AG04450 (cell line): ENCODE measurements at places on chromosomes 3 and 15.

- no peak for DNase-seq
These were observed 40.5 kb downstream of the SCN11A start for GRCh38 chr3:39011191-39011736.

DNA sequence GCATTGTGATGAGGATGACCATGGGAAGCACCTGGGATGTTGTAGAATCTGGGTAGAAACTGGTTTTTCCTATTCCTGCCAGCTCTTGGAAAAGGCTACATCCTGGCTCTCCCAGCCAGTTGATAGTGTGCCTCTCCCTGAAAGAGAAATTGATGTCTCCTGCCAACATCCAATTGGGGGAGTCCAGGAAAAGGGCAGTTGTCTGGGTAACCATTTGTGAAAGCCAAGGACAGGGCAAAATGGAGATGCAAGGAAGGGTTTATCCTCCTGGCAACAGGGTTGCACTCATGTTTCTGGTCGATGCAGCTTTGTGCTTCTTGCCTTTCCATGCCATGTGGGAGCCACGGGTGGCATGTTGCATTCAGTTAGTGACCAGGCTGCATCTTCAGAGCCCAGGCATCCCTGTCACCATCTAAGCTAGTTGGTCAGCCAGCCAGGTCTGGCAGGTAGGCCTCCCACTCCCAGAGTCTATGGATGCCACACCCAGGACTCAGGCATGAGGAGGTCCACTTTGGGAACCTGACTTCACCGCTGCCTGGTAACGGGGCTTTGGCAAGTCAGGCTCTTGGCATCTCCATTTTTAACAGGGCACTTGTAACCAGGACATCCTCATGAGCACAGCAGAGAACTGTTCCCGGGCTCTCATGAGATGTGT lies 153.5 kb downstream of the DNAJB8 start:
- no peak for DNase-seq

DNA sequence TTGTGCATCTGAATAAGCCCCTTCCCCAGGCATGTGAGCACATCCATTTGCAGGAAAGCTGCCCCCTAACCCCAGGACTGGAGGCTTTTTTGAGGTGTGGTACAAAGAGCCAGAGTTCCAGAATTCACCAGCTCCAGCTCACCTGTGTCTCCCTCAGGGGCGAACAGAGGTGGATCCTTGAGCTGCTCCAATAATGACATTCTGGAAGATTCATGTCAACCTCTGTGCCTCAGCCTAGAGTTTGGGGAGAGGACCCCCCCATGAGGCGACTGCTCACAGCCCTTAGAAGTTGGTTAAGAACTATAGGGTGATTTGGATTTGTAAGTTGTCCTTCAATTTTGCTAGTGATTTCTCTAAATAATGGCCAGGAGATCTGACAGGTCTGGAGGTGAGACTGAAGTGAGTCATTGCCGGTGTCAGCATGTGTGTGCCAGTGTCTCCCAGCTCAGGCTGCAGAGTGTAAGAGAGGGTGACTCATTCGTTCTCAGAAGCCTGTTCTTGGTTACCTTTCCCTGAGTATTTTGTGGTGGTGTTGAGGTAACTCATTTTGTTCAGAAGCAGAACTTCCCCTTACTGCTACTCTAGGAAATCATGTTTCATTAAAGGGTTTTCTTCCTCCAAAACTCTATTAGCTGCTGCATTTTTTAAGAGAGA lies 136.9 kb upstream of the TOPAZ1 start:
- DNase-seq, result no peak

GRCh38 chr3:126679831-126680666 lies 24.0 kb upstream of the CHCHD6 start:
- DNase-seq, result no peak

DNA sequence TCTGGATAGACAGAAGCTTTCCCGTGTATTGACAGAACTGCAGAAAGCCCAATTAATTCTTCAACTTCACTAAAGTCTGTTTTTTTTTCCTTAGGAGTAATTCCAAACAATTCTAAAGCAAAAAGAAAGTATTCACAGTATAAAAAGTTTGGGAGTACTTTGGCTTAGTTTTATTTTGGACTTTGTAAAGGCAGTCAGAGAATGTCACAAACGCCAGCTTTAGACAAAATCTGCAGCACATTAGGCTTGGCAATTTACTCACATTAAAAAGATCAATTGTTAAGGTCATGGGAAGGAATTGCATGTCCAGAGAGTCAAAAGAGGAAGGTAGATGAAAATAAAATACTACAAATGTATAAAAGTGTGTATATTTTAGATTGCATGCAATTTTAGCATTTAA lies 47.5 kb upstream of the GBE1 start:
- DNase-seq, result no peak

DNA sequence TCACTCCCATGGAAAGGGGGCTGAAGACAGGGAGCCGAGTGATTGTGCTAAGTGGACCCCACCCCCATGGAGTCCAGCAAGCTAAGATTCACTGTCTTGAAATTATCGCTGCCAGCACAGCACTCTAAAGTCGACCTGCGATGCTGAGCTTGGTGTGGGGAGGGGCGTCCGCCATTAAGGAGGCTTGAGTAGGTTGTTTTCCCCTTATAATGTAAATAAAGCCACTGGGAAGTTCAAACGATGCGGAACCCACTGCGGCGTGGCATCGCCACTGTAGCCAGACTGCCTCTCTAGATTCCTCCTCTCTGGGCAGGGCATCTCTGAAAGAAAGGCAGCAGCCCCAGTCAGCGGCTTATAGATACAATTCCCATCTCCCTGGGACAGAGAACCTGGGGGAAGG lies 10.9 kb upstream of the SRGAP3 start:
- DNase-seq, result no peak

DNA sequence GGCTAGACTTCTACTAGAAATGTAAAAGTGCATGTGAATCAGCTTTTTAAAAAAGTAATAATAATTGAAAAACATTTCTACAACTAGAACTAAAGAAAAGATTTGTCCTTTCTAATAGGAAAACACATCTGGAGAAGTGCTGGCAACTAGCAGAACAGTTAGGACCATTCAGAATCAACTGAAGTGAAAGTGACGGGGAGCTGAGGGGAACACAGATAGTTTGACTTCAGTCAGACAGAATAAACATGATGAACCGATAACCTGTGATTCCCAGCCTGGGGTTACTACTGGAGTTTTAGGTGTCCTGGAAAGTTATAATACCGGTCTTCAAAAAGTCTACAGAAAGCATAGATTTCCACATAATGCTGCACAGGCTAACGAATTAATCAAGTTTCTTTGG lies 28.1 kb downstream of the OPA1 start:
- no peak for DNase-seq

DNA sequence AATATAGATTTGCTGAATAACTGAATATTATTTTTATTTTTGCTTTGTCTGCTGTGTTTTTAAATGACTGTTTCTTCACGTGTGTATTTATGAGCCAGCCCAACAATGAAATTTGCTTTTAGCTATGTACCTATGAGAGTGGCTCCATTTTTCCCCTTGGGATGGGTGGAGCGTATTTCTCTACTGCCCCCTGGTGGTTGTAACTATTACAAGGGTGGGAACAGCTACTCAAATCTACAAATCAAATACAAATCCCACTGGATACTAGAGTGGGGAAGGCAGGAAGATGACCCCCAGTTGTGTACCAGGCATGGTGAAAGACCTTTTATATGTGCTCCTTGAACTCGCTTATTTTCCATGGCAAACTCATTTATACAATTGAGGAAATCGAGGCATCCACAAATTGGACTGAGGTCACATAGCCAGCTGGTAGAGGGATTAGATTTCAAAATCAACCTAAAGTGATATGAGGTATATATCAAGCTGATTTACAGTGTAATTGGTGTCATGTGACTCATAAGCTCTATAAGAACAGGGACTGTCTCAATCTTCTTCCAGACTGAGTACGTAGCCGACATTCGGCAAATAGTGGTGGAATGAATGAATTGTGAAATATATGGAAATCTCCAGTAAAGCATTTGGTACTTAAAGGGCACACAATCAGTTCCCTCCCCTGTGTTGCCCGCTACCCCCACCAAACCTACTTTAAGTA lies 69.5 kb upstream of the VEPH1 start:
- no peak for DNase-seq

- DNase-seq, result no peak
These were observed 124.3 kb downstream of the BDH1 start for GRCh38 chr3:197431346-197431910.

- no peak for DNase-seq
These were observed 59.2 kb upstream of the KLF13 start for GRCh38 chr15:31267161-31268107.

DNA sequence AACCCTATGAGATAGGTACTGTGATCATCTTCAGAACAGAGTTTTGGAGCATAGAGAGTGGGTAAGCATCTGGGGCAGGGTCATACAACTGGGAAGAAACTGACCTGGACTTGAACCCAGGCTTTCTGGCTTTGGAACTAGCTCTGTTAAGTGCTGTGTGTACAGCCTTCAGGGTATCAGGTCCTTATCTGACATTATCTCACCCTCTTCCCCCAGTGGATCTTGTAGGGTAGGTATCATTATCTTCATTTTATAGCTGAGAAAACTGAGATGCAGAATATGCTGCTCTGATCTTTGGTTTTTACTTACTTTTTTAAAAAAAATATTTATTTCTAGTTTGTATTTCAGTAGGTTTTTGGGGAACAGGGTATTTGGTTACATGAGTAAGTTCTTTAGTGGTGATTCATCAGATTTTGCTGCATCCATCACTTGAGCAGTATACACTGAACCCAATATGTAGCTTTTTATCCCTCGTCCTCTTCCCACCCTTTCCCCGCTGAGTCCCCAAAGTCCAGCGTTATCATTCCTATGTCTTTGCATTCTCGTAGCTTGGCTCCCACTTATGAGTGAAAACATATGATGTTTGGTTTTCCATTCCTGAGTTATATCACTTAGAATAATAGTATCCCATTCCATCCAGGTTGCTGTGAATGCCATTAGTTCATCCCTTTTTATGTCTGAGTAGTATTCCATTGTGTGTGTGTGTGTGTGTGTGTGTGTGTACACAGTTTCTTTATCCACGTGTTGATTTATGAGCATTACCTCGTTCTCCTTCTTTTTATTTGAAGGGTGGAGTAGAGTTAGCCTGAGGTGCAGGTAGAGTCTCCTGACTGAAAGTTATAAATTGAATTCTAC lies 271.2 kb downstream of the PTPRG start:
- no peak for DNase-seq

DNA sequence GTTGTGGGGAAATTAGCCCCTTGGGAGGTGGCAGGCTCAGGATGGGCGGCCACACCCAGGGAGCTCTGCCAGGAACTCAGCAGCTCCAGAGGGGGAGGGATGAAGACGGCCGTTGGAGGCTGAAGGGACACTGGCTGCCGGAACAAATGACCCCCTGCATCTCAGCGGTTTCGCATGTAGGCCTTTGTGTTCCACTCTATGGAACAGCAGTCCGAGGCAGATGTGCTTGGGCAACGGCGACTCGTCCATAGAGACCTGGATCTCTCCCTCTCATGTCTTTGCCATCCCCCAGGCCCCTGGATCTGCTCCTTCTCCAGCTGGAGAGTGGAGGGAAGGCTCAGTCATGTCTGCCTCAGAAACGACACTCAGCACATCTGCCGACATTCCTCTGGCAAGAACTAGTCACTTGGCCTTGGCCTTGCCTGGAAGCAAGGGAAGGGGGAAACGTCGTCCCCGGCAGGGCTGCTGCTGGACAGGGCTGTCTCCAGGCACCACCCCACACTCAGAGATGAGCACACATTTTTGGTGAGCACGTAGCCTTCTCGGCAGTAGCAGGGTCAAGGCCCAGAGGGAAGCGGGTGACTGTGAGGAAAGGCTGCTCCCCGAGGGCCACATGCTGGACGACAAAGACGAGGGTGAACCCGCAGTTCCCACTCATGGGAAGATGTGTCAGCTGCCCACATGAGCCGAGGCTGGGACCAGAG lies 83.8 kb downstream of the ASB7 start:
- DNase-seq, result no peak

DNA sequence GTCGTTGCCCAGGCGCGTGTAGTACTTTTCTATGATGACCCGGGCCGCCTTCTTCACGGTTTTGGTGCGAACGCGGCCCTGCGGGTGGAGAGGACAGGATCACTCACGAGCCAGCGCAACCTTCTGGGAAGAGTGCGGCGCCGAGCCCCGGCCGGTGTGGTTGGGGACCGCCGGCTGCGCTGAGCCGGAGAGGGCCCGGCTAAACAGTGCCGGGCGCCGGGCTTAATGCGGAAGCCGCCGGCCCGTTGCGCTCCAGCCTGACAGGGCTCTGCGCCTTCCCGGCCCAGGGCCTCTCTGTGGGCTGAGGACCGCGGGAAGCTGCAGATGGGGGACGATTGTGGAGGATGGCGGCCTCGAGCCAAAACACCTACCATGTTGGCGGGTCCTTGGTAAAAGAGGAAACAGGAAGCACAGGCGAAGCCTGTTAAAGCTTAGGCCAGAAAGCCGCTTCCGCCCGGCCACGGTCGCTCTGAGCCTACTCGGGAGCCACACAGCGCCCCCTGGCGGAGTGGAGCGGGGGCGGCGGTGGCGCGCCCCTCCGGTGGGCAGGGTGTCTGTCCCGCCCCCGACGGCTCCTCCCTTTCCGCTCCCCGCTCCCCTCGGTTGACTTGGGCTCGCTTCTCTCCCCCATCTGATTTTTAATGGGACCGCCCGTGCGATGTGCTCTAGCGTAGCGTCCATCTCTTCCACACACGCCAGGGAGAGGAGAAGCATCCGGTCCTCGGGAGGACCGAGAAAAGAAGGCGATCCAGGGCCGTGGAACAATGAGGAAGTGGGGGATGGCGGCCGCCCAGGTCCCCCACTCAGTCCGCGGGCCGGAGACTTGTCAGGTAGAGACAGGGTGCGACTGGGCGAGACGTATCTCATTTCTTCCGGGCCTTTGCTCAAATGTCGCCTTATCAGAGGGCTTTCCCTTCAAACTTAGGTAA lies at the start of gene RPS17:
TSS of gene RPS17 (minus strand) at position 403 of the 929 bp plus-strand sequence. CDS start at position 374, 29 bp downstream.
- peak; percentile 89 for DNase-seq

DNA sequence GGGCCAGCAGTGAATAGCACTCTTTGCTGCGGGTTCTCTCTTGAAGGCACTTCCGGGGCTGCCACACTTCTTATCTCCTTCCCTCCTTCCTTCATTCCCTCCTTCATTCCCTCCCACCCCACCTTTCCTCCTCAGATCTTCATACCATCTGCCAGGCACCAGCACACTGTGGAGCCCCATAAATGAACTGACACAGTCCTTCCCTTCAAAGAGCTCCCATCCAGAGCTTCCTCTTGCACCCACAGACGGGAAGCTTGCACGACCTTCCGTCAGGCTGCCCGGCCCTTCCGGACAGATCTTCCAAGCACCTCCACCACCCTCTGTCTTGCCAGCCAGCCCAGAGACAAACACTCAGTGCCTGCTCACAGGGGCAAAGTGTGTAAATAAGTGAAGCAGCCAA lies 65.4 kb upstream of the HERC1 start:
- no peak for DNase-seq

DNA sequence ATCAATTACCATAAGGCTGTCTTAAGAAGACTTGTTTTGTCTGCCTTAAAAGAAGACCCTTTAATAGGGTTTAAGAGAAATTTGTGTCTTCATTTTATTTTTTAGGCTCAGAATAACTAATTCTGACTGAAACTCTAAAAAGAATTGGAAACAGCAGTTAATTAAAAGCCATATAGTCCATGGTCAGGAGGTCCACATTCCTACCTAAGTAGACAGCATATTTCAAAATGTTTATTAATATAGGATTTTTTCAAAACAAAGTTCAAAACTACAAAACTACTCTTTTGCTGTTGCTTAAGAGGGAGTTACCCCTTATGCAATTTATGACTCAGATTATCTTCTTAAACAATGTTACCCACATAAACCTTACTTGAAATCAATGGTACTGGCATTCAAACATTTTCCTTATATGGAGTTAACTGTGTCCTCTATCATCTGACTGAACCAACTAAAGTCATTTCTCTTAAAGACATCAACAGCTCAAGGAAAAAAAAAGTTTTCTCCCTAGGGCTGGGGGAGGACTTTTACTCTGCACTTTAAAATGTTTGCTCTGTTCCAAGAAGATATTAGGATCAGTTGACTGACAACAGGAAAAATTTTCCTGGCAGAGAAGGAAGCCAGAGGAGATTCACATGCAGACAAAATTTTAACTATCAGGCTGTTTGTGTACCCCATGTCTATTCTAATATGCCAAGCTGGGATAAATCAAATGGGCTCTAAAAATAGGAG lies 56.8 kb upstream of the NANOGP8 start:
- DNase-seq, result peak; percentile 86
